NCI-H187 (cell line): ENCODE measurements at places on chromosomes 3 and 15.

DNA sequence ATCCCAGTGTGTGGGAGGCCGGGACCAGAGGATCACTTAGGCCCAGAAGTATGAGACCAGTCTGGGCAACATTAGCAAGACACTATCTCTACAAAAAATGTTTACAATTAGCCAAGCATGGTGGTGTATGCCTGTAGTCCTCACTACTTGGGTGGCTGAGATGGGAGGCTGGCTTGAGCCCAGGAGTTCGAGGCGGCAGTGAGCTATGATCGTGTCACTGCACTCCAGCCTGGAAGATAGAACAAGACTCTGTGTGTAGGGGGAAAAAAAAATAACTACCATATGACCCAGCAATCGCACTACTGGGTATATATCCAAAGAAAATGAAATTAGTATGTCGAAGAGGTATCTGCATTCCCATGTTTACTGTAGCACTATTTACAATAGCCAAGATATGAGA is 22.6 kb downstream of the RYK start:
- DNase-seq: no peak

DNA sequence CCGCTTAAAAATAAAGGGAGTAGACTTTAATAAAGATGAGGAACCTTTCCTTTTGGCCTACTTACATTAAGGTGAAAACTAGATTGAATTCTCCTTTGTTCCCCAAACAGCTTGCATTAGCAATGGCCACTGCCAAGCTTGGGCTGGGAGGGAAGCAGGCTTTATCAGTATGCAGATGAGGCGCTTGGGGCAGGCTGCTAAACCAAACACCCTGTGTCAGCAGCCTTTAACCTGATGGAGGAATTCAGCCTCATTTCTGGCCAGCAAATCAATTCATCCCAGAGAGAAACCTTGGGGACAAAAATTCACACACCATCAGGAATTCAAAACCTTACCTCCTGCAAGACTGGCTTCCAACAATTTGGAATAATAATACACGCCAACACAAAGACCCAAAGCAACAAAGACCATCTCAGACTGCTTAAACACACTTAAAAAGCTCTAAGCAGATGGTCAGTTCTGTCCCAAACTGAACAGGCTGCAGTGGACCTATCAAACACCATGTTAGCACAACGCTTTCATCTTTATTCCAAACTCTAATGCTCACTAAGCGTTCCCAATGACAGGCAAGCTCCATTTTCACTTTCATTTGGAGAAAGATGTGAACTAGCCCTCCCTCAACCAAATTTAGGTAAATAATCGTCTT is 255.1 kb upstream of the CMC1 start:
- DNase-seq: no peak

- no peak for DNase-seq
Measured at GRCh38 chr3:143078883-143079282, 40.7 kb upstream of the CHST2 start.

GRCh38 chr15:90145259-90145658 is 43.0 kb upstream of the IDH2 start:
- no peak for DNase-seq

DNA sequence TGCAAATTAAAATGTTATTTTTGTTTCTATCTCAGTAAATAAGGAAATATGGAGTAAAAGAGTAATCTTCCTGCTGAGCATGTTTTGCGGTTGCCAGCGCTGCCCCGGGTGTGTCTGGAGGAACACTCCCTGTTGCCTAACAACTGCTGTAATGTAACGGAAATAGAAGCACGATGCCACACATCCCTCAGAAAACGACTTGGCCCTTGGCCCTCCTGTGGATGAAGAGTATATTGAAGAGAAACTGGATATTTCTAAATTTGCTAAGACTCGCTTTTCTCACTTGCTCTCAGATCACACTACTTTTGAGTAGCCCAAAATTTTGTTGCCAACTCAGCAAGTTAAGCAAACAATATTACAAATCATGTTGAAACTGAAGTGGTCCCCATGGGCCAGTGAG is 18.9 kb downstream of the CX3CR1 start:
- no peak for DNase-seq
